ENCODE measurements at places on chromosomes 2 and 18.
A peak's percentile ranks its signal among the peaks of the same experiment; 100 is the strongest.

- no peak for DNase-seq
These were observed 168.6 kb downstream of the PTPRM start for GRCh38 chr18:7735626-7736175.

DNA sequence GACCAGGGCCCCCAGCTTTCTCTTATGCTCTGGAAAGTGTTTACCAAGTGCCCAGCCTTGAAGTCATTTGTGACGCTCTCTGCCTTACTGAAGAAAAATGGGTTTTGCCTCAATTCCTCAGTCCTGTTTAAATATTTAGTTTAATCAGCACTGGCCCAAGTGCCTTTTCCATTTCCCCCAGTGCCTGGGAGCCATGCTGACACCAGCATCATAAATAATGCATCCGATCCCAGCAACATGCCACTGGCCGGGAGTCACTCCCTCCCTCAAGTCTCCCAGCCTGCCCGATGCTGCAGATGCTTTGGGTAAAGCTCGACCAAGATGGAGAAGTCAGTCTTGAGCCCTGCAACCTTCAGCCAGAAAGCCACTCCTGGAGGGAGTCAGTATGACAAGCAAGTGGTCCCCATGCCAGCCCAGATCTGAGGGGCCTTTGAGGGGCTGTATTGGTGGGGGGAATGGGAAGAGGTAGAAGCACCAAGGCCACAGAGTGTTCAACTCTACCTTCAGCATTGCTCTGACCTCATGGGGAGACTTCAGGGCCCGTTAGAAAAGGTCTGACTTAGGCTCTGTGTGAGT lies 12.0 kb upstream of the MTA3 start:
- no peak for DNase-seq

GRCh38 chr18:4260107-4260506 lies 195.0 kb downstream of the DLGAP1 start:
- no peak for DNase-seq

DNA sequence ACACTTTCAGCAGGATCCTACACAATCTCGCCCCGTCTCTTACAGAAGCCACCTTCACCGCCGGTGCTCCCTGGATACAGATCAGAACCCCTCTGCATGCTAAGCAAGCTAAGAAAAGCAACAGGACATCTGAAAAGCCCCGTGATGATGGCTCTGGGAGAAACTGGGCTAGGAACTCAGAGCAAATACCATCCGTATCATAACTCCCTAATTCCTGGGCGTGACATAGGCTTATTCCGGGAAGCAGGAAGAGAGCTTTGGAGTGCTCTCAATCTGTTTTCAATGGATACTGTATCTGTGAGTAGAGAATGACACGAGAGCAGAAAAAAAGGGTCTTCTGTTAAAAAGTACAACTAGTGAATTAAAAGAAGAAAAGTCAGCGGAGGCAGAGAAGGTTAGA lies 121.6 kb downstream of the SPP2 start:
- no peak for DNase-seq

DNA sequence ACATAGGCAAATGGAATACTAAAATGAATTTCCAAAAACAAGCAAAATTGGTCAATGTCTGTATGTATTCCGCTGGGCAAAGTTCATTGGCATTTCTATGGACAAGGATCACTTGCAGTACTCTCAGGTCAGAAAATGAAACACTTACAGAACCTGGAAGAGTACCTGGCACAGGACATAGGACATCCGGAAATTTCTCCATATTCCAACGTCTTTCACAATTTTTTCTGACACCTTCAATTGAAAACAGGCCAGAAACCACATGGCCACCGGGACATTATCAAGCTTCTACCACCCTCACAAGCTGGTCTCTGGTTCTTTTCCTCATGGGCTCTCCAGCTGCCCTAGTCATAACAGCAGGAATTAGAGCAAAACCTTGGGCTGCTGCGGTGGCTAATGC lies 96.9 kb upstream of the MSH6 start:
- no peak for DNase-seq

GRCh38 chr18:69889009-69889408 lies 58.7 kb downstream of the CD226 start:
- no peak for DNase-seq

GRCh38 chr18:29712785-29713184 lies 1329.8 kb downstream of the DSC3 start:
- no peak for DNase-seq

DNA sequence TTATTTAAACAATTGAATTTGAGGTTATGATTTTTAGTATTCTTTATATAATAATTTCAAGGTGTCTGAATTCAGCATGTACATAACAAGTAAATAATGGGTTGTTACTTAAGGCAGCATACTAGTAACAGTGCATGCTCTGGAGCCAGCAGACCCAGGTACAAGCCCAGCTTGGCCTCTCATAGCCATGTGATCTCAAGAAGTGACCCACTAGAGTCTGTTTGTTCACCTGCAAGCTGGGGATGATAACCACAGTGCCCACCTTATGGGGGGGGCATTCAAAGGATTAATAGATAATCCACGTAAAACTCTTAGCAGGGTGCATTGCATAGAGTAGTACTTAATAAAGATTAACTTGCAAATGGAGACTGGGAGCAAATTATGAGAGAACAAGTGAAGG lies 163.6 kb downstream of the TRABD2A start:
- DNase-seq = no peak

GRCh38 chr18:37389041-37389440 lies 176.6 kb downstream of the CELF4 start:
- no peak for DNase-seq

DNA sequence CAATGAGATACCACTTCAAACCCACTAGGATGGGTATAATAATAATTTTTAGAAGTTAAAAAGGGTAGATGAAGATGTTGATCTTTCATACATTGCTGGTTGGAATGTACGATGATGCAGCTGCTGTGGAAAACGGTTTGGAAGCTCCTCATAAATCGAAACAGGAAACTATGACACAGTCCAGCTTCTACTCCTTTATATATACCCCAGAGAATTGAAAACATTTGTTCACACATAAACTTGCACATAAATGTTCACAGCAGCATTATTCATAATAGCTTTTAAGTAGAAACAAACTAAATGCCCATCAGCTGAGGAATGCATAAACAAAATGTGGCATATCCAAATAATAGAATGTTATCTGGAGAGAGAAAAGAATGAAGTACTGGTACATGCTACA lies 95.0 kb downstream of the STRADB start:
- DNase-seq = no peak

- DNase-seq = peak; percentile 76
These were observed 276.2 kb upstream of the EPHA4 start for GRCh38 chr2:221848286-221848685.

- peak; percentile 80 for DNase-seq
These were observed 245.1 kb downstream of the NEDD4L start for GRCh38 chr18:58288921-58289797.

DNA sequence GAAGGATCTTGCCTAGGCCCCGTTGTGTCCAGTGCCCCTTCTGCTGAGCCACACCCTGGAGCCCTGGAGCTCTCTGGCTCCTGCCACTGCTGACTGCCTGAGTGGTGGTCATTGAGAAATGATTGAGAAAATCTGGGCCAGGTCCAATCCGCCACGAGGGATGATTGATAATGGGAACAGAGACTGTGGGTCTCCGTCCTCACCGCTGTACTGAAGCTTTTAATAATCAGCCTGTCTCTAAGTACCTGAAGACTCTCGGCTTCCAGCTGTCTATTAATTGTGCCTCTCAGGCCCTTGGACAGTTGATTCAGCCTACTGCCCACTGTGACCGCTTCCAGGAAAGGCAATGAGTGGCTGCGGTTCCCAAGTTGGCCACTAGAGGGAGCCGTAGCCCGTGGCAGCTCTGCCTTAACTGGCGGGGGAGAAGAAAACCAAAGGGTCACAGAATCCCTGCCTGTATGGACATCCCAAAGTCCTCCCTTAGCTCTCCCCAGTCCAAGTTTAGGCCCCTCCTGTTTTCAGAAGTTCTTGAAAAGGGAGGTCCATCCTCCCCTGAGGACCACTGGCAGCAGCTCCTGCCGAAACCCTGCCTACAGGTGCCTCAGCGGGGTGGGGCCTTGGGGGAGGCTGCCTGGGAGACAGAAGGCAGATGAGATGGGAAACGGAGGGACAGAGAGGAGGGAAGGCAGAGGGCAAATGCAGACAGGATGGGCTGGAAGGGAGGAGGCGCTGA lies 213.6 kb downstream of the TNS1 start:
- peak; percentile 90 for DNase-seq

GRCh38 chr2:205858881-205859441 lies 176.7 kb downstream of the NRP2 start:
- DNase-seq = peak; percentile 68

DNA sequence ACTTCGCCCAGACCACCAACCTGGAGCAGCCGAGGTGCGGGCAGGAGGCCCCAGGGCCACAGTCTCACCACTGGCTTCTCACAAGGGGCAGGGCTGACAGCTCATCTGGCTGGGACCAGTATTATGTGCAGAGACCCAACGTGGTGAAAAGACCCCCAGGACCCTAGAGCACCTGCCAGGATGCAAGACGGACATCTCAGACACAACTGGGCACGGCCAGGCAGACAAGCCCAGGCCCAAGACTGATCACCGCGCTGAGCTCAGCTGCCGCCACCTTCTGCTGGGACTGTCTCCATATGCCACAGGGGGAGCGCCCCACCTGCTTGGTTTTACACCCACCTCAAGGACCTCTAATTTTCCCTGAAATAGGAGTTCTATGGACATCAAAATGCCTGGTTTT lies 23.2 kb downstream of the HDAC4 start:
- peak; percentile 31 for DNase-seq

GRCh38 chr2:164146441-164146840 lies 410.6 kb upstream of the FIGN start:
- DNase-seq = no peak

GRCh38 chr2:155070489-155070888 lies 372.0 kb downstream of the KCNJ3 start:
- DNase-seq = no peak

DNA sequence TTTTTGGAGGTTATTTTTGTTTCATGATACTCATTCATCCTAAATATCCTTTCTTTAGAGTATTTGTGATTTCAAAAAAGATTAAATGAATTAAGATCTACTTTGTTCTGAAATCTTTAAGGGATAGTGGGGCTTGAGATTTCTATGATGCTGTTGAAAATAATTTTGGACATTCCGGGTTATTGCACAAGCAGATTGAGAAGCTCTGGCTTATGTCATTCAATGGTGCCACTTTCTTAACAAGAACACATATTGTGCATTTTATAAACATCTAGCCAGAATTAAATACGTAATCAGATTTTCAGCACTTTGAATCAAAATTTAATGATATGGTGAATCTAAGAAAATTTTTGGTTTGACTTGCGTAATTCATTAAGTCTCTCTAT lies 207.7 kb upstream of the COL3A1 start:
- no peak for DNase-seq

GRCh38 chr2:99812426-99812825 lies 322.6 kb upstream of the REV1 start:
- DNase-seq = no peak

- DNase-seq = no peak
These were observed 20.8 kb upstream of the TNP1 start for GRCh38 chr2:216880509-216881184.

DNA sequence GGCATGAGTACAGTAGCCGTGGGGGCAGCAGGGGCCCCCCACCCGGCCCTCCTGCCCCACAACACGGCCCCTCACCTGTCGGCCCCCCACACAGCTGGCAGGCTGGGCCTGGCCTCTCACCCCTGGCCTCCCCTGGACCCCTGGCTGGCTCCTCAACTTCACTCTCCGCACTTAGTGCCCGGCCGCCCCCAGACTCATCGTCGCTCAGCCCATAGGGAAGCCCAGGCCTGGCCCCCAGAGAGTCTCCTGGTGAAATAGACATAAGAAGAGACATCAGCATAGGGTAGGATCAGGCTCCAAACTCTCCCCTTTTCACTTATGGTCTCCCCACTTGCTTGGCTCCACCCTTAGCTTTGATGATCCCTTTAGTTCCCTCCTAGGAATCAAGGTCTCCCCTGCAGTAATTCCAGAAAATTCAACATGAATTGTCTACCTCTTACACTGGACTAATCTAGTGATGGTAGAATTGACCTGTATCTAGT lies 1.7 kb downstream of the ZNF513 start:
- no peak for DNase-seq

- DNase-seq = no peak
These were observed 105.1 kb upstream of the ITGB6 start for GRCh38 chr2:160305081-160305750.

GRCh38 chr2:8049851-8050571 lies 631.8 kb upstream of the ID2 start:
- no peak for DNase-seq

GRCh38 chr2:225136552-225136951 lies 94.3 kb upstream of the DOCK10 start:
- DNase-seq = no peak

- DNase-seq = no peak
These were observed 863.7 kb upstream of the VRK2 start for GRCh38 chr2:57182916-57183315.

DNA sequence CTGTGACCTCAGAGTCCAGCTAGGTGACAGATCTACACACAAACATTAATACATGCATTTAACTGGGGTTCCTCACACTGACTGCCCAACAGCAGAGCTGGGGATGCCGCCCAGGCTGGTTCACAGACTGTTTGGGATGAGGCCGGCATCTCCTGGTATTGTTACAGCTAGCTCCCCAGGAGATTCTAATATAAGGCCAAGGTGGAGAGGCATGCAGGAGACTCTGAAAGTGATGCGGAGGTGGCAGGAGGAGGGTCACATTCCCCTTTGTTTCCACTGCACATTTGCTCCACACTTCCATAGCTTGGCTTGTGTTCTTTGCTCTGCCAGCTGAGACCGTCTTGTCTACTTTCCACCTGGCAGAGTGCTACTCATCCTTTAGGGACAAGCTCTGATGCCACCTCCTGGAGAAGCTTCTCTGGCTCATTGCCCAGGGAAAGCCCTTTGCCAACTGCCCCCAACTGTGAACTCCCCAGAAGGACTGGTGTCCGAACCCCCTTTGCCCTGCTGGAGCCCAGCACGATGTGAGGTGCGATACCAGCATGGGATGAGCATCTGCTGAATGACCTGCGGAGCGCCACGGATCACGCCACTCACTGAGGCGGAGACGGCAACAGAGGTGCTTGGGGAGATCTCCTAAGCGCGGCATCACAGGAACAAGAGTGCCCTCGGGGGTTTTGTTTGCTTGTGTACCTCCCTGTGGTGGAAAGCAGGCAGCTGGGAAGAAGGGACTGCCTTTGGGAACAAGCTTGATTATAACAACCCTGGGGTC lies 88.8 kb downstream of the UXS1 start:
- DNase-seq = no peak

DNA sequence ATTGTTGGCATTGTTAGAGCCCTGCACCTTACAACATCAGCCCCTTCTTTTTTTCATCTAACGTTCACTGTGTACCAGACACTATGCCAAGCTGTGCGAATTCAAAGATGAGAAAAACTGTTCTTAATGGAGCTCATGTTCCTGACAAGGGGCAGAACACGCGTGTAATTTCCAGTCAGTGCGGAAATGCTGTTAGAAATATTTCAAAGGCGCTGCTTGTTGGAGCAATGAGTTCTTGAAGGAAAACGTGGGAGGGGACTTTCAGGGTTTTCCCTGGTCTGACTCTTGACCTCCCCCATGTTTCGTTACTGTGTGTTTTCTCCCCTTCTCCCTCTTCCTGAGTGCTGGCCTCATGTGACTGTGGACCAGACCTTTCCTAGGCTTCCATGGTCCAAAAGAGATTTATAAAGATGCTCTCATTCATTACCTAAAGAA lies 1.5 kb downstream of the MTHFD2 start:
- peak; percentile 49 for DNase-seq

- DNase-seq = peak; percentile 88
These were observed 3.5 kb upstream of the NEUROD1 start for GRCh38 chr2:181683518-181684453.
